SHP77 treated with DMSO at 0.1 percent for 48 hours (cell line): ENCODE measurements at places on chromosomes 16 and 17.

DNA sequence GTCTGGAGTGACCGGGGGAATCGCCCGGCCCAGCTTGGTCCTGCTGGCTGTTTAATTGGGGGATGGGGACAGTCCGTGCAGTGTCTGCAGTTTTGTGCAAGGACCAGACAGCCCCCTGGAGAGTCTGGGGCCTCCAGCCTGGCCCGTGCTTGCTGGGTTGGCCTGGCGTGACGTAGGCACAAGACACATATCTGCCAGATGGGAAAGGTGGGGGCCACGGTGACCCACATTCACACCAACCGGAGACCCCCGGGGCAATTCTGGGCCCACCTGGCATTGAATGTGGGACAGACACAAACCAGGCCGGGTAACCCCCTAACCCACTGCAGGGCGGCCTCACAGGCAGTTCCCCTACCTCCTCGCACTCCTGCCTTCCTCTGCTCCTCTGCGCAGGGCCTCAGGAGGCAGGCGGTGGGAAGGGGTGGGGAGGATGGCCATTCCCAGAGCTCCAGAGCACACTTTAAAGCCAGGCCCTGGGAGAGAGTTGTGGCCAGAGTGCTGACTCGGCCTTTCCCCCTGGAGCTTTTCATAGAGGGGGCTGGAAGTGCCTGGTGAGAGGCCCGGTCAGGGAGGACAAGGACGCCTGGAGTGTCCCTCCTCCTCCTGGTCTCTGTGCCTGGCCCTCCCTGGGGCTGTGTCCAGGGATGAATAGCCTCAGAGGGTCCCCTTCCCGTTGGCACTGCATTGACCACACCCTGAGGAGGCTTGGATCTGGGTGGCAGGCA is 1.5 kb downstream of the MRC2 start:
- DNase-seq: no peak

- DNase-seq: no peak
Measured at GRCh38 chr16:22272870-22273650, 24.1 kb upstream of the POLR3E start.

DNA sequence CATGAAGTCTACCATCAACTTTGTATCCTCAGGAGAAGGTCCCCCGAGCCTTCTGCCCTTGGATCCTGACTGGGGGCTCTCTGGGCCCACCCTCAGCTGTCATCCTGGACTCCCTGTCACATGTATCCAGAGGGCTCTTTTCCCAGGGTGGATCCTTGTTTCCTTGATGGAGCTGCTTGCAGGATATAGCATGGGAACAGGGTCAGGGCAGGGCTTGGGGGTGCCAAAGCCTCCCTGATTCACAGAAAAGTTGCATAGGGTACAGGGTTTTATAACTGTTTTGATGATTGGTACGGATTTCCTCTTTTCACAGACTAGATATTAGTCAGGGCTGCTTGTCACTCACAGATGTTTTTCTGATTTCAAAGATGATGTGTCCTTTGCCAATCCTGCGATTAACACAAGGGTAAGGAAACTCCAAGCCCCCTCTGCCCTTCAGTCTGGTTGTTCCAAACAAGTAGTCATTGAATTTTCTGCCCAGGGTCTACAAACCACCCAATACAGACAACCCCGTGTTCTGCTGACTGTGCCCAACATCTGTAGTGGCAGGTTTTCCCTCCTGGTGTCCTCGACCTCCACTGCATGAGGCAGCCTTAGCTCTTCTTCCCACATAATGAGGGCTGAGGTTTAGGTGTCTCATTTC is 20.6 kb upstream of the SLC35G3 start:
- DNase-seq: no peak

DNA sequence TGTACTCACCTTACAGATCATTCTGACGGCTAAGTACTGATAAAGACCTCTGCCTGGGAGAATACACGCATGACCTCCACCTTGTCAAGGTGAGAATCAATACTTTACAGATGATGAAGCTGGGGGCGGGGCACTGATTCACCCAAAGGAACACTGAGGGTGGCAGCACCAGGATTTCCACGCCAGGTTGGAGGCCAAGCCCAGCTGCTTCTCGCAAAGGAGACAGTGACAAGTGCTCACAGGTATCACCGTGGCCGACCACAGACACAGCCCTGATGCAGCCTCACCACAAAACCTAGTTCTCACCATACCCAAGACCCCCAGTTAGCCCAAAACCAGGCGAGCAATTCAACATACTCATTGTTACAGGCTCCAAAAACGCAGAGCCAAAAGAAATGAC is 434.2 kb downstream of the SOX9 start:
- no peak for DNase-seq

DNA sequence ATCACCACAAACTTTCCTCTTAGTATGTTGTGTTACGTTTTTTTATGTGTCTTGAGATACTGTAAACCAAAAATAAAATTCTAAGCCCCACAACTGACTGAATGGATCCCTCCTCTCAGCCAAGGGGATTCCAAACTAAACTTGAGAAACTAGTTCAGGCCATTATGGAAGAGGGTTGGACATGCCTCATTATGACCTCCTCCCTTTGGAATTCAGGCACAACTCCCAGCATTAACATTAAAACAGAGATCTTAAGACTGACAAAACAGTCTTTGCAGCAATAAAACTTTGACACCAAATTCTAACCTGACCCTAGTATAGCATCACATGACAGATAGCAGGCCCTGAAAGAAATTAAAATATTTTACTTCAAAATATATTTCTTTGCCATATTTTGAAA is 51.1 kb upstream of the SLC47A1 start:
- DNase-seq: no peak

- DNase-seq: no peak
Measured at GRCh38 chr16:83305092-83305491, 502.7 kb upstream of the HSBP1 start.

DNA sequence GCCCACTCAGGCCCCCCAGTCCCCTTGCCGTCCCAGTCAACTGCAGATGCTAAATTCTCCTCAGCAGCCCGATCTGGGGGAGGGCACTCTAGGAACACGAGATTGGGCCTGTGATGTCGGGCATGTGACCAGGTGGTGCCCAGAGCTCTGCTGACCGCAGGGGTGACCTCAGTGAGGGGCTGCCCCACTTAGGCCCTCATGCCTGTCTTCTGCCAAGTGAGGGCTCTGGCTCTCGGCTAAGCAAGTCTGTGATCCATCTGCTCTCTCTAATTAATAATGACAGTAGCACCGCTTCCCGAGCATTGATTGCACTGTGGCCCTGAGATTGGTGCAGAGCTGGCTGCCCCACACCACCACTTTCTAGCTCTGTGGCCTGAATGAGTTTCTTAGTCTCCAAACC is 138.8 kb downstream of the MRM1 start:
- no peak for DNase-seq

DNA sequence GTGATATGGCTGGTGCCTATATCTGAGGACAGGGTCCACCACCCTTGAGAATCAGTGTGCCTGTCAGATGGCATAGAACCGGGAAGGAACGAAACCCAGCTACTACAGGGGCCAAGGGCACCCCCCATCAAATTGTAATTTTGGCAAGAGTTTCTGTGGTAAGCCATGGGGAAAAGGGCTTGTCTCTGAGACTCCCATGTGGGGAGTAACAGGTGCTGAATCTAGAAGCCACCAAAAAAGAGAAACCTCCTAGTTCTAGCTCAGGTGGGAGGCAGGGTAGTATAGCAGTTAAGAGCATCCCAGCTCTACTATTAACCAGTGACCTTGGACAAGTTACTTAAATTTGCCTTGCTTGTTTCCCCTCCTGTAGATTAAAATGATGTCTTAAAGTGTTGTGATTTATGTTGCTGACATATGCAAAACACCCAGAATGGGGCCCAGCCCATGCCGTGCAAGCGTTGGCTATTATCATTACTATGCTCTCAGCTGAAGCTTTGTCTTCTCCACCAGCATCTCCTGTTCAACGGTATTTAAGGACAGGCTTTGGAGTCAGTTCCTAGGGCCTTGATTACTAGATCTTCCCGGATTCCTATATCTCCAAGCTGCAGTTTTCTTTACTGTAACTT is 210.7 kb upstream of the NLRP1 start:
- DNase-seq: no peak

- no peak for DNase-seq
Measured at GRCh38 chr16:67268136-67268579, 11.2 kb upstream of the PLEKHG4 start.

GRCh38 chr16:60907645-60908044 is 1128.6 kb downstream of the CDH8 start:
- DNase-seq: no peak

GRCh38 chr17:74116087-74116717 is 87.3 kb upstream of the RPL38 start:
- DNase-seq: peak; percentile 35

DNA sequence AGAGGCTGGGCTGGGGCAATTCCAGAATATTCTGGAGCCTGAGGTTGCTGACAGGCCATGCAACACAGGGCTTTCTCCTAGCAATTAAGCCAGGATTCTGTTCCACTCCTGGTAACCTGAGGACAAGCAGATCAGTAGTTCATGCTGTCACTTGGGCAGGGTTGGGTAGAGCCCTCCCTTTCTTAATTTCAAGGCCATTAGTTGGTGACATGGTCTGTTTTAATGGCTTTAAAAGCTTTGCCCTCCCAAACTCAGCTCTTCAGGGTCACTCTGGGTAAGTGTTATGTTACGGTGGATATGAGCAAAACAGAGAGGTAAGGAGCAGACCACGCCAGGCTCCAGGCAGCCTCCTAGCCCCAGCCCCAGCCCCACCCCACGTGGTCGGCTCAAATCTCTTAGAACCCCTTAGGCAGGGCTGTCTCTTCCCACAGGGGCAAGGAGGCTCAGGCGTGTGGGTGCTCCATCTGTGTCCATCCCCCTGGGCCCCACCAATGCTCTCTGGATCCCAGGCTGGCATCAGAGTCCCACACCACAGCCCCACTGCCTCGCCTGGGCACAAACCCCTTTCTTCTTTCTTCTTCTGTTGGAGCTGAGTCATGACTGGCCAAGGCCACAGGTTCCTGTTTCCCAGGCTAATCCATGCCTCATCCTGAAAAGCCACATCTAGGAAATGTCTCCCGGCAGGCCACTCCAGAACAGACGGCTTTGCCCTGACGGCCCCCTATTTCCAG is 27.5 kb downstream of the CEP295NL start:
- no peak for DNase-seq

- DNase-seq: no peak
Measured at GRCh38 chr17:43803758-43804157, 23.5 kb downstream of the CFAP97D1 start.
